ENCODE measurements at places on chromosomes 12 and 14.

- DNase-seq, result no peak
These were observed 104.2 kb upstream of the MAP1LC3B2 start for GRCh38 chr12:116454950-116455447.

DNA sequence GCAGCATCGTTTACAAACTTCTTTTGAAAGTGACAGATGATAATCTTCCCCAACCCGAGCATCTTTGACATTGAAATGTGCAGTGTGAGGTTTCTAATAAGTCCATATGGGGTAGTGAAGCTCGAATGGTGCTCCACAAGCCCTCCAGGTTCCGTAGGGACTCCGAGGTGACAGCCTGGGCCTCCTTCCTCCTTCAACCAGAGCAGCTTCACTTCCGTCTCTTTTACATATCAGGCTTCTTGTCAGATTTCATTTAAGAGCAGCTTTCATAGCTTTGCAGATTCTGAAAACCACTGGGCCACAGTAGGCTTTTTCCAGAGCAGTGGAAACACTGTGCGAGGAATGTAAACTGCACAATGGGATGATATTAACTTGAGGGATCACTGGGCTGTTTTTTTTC lies 103.6 kb upstream of the CPM start:
- DNase-seq, result no peak

GRCh38 chr14:58752771-58753201 lies 115.0 kb downstream of the DACT1 start:
- no peak for DNase-seq

- DNase-seq, result no peak
These were observed 2.0 kb upstream of the PCNX1 start for GRCh38 chr14:70905301-70905700.

DNA sequence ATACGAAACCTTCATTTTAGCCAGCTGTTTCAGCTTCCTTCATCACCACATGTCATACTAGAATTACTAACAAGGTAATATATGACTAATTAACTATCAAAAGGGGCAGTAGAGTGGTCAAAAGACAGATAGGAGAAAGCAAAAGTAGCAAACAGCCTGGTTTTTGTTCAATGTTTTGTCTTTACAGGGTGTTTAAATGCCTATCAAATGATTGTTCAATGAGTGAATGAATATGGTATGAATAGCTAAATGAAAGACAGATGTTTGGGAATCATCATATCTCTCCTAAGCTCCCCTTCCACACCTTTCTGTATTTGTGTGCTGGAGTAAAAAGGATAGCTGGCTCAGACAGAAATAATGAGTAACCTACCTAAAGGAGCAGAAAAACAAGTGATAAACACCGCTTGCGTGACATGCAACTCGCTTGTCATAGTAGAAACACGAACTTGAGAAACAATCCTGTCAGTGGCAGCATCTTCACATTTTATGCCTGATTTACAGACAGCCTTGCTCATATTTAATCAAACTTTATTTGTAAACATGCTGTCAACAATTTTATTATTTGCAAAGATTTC lies 34.2 kb downstream of the ABCC9 start:
- DNase-seq, result no peak

GRCh38 chr14:32622742-32623141 lies 293.6 kb downstream of the AKAP6 start:
- DNase-seq, result no peak

GRCh38 chr14:37991027-37991426 lies 216.7 kb upstream of the SSTR1 start:
- no peak for DNase-seq
